ENCODE measurements at places on chromosomes 12 and 14.

- DNase-seq: no peak
Observed at GRCh38 chr12:130704606-130705005, 11.5 kb downstream of the RIMBP2 start.

DNA sequence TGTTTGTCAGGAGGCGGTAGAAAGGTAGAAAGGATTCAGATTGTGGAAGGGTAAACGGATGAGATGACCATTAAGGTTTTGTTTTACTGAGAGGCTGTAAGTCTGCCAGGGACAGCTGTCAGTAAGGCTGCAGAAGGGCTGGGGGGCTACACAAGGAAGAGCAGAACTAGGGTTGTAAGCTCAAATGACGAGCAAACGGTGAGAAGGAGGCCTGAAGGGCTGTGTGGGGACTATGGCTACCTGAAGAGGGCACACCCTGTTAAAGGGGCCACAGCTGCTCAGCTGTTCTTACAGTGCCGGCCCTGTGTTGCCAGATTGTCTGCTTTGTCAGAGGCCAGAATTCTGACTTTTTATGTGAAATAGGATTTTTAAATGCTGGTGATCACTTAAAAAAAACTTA, 19.1 kb downstream of the VASH1 start:
- DNase-seq: no peak

- DNase-seq: no peak
Observed at GRCh38 chr14:58702441-58703160, 64.8 kb downstream of the DACT1 start.

DNA sequence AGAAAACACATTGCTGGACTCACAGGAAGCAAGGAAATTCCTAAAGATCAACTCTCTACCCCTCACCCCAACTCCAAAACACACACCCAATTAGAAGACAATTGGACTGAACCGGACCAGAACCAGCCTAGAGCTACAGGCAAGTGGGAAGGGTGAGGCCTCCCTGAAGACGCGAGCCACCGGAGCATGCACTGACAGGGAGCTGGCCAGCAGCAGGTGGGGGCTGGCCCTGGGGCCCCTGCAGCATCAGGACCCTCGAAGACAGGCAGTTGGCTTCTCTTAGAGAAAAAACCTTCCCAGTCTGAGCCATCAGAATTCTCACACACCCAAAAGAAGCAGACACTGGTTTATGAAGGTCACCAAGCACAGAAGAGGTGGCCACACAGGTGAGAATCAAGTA, 209.5 kb upstream of the DIO3 start:
- no peak for DNase-seq

DNA sequence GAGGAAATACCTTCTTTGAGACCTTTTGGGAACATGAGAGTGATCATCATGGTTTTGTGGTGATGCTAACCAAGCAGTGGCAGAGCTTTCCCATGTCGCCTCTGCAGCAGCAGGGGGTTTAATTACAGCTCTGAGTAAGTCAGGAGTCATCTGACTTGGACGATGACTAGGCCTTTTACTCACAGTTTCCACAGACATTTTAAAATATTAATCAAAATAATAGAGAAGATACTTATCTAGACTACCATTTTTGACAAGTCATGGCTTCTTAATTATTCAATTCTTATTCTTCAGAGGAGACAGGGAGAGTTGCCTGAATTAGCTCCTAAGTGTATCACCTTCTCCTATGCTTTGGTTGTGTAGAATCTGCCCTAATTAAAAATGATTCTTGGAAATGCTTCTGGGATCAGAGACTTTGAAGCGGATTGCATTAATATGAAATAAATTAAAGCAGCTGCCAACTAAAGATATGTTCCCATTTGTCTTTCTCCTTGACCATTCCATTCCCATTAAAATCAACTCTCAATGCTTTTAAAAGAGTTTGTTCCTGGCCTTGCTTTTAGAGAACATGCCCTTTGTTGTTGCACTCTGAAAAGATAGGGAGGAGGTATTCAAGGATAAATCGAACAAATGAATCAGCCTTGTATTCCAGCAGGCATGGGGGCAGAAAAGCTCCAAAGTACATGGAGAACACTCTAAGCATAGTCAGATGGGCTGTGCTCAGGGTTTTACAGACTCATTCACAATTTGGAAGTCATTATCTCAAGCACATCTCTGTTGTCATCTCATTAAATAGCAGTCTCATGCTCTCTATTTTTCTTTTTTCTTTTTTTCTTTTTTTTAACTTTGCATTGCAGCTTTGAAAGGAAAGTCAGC, 7.7 kb upstream of the IFNG-AS1 start:
- DNase-seq: peak; percentile 40

- DNase-seq: no peak
Observed at GRCh38 chr12:93780101-93780641, 103.0 kb downstream of the CRADD start.

DNA sequence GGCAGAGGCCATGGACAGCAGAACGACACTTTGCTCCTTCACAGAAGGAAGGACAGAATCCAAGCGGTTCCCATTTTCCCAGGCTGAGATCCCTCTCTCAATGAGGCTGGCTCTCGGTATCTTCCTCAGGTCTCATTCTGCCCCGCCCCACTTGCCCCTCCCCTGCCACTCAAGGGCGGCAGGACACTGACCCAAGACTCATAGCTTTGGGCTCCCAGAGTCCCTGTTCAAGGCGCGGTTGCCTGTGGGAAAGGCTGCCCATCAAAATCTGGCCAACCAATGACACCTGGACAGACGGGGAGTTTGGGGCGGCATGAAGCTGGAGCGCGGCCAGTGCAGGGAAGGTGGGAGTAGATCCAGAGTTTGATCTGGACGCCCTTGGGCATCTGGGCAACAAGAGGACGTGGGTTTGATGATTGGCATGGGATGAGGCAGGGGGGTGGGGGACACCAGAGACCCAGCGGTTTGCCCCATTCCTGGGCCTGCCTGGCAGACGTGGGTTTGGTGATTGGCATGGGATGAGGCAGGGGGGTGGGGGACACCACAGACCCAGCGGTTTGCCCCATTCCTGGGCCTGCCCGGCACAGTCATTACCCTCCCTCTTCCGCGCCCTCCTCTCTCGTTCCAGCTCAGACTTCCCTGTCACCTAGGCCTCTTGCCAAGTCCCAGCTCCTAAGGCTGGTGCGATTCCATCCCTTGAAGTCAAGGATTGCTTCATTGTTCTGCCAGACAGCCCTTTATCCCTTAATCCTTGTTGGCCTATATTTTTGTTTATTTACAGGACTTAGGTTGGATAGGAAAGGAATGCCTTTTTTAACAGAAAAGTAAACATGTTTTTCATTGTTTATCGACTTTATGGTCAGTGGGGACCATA, 92.1 kb downstream of the NINJ2 start:
- DNase-seq: peak; percentile 82

DNA sequence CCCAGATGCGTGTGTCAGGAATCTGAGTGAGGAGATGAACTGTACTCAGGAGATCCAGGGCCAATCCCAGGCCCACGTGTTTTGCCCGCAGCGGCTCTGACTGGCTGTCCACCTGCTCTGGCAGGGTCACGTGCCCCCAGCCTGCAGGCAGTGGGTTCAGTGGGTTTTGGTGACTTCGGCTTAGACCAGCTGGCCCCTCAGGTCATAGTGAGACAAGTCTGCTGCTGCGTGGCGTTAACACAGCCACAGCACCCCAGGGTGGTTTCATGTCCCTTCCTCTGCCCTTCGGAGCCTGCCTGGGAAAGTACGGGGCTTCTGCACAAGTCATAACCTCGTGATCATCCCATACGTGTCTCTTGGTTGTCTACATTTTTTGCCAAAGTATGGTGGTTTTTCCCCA, 2.6 kb downstream of the FBRSL1 start:
- DNase-seq: no peak

DNA sequence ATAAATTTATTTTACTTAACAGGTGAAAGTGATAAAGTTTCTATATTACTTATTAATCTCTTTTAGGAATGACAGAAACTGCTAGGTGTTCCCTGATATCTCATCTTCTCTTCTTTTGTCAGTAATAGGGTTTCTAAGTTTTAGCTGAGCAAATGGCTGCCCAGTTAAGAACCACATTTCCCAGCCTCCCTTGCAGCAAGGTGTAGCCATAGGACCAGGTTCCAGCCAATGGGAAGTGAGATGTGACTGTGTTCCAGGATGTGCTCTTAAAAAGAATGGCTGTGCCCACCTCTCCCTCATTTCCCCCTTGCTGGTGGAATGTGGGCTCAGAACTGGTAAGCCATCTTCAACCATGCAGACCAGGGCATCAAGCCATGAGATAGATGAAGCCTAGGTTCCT, 165.6 kb downstream of the HELB start:
- DNase-seq: no peak

DNA sequence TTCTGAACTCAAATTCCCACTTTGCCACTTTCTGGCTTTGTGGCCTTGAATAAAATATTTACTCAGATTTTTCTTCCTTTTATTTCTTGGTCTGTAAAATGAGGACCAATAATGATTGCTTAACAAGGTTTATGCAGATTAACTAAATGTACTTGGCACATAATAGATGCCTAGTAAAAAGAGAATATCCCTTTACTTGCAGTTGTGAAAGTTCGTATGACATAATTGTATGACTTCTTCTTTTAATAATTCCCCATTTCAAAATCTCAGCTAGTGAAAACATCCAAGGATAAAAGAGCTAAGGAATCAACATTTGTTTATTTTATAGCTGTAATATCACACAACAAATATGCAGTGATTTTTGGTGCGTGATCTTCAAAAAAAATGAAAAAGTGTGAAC, 215.6 kb upstream of the ATP2B1 start:
- DNase-seq: no peak

GRCh38 chr12:88854260-88854659, 274.0 kb upstream of the KITLG start:
- DNase-seq: peak; percentile 8

- DNase-seq: no peak
Observed at GRCh38 chr12:80864046-80864735, 73.5 kb downstream of the LIN7A start.

DNA sequence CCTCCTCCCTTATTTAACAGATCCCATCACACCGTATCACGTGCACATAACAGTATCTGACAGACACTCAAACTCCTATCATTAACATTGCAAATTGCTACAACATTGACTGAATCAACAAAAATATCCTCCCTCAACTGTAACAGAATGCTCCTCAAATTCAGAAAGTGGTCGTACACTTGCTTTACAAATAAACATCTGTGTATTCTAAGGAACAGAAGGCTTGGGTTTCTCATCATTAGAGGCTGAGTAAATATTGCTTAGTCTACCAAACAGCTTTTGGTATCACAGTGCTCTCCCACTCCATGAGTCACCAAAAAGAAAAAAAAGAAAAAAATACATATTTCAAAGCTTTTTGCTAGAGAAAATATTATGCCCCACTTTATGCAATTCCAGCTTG, 23.9 kb downstream of the FERMT2 start:
- no peak for DNase-seq

Measured in H54 (cell line).